ENCODE measurements at places on chromosomes 12 and 14.

DNA sequence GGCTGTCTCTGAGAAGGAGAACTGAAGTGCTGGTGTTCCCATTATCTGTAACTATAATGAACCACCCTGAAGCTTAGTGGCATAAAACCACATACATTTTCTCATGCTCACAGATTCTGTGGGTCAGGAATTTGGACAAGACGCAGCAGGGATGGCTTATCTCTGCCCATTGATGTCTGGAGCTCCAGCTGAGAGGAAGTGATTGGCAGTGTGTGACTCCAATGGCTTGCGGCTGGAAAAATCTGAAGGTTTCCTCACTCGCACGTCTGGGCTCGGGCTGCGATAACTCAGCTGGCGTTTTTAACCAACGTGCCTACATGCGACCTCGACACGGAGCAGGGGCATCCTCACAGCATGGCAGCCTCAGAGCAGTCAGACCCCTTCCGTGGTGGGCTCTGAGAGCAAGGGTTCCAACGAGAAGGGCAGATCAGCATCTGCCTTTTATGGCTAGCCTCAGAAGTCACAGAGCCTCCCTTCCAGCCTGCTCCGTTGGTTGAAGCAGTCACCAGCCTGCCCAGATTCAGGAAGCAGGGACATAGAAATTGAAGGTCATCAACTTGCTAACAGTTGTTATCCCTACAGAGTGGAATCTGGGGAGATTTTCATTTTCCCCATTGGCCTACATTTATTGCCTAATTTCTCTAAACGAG lies 143.3 kb upstream of the BCL2L14 start:
- DNase-seq = no peak

DNA sequence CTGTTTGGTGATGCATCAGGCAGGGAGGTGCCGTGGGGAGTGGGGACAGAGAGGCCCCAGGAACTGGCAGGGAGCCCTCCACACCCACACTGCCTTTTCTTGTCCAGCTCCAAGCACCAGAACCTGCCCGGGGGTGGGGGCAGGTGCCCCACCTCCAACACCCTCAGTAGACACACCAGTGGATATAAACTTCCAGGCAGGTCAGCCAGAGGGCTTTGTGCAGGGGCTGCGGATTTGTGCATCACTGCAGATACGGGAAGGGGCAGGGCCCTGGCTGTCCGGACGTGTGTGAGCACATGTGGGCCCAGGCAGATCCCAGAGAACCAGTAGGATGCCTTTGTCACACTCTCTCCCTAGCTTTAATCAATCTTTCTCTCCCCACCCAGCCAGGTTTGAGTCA lies 1.3 kb upstream of the TGM1 start:
- DNase-seq = no peak

DNA sequence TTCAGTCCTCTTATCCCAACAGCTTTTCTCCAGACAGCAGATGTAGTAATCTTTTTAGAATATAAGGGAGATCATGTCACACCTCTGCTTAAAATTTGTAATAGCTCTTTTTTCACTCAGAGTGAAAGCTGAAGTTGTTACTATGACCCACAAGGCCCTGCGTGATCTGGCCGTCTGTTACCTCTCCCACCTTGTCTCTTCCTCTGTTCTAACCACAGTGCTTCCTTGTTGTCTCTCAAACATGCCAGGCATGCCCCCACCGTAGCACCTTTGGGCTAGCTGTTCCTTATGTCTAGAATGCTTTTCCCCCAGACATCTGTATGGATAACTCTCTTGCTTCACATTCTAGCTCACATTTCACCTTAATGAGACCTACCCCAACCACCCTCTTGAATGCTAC lies 6.5 kb downstream of the NECAP1 start:
- DNase-seq = no peak

GRCh38 chr12:3815094-3815766 lies 58.0 kb downstream of the PARP11 start:
- no peak for DNase-seq
